ENCODE measurements at places on chromosomes 4 and X.

DNA sequence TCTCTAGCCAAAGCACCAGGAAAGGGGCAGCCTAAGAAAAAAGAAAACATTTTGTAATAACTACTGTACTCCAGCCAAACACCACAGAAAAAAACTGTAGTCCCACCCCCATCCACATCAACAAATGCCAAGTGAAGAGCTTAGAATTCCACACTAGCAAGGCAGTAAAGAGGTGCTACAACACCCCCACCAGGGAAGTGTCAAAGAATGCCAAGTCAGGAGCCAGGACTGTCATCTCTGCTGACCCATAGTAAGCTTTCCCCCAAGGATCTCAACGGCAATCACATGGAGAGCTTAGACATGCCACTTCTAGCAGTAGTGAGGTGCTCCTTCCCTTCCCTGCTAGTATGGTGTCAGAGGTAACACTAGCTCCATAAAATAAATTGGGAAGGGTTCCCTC is 34.4 kb upstream of the CCDC160 start:
- DNase-seq: no peak

DNA sequence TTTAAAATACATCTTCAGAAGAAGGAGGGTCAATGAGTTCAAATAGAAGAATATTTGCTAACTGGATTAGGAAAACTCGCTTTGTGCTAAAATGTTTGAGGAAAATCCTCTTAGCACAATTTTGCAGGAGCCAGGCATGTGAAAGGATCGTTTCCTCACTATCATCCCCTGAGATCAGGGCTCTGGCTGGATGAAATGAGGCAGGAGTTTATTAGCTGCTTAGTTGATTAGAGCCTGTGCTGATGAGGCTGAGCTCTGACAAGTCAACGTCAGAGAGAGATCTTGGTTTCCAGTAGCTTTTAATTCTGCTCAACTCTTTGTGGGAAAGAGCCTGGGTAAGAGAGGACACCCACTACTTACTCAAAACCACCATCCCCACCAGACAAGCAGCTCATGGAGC is 8.0 kb upstream of the DRD5 start:
- no peak for DNase-seq

- DNase-seq: peak; percentile 57
These were observed 47.8 kb upstream of the SETD7 start for GRCh38 chr4:139603576-139604410.

DNA sequence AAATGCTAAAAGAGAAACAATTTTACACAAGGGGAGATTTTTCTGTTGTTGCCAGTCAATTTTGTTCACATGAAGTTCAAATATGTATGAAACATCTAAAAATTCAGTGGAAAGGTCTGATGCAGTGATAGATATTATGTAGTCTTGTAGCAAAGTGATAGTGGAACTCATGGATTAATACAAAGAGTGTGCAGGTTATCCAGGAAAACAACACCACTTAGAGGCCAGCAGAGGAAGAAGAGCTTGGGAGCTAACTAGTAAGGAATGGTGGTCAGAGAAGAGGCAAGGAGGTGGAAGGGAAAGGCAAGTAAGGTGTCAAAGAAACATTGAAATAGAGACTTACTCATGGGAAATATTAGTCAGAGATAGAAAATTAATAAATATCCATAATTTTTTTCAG is 395.6 kb downstream of the MAPK10 start:
- DNase-seq: no peak

DNA sequence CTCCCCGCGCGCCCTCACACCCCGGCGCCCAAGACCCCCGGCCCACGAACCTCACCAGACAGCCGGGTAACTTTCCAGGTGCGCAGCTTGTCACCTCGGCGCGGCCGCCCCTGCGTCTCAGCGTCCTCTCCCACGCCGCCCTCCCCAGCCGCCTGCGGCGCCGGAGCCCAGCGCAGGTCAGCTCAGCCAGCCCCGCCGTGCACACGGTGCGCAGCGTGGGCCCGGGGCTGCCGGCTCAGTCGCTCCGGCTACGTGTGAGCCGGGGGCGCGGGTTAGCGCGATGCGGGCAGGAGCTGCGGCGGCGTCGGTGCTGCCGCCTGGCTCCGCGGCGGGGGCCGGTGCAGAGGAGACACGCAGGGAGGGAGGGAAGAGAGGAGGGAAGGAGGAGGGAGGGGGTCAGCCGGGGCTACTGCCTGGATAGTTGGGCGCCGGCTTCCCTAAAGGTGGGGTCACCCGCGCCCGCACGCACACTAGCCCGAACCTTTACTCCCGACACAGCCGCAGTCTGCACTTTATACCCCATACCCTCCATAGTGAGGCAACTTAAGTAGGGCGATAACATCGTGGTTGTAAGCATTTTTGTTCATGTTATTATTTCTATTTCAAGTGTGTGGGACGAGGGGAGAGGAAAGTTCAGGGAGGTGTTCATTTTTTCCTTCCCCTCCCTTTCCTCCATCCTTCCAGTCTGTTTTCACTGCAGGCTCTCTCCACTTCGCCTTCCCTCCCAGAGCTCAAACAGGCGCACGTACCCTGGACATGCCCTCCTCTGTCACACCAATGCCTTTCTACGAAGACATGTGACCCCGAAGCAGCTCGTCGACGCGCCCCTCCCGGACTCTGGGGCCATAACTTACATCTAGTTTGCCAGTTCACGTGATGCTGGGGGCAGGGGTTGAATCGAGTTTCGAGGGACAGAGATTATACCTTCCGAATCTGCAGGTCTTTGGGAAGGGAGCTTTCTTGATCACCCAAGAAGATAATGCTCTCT is at the start of gene PRKG2:
PRKG2 (minus strand) TSS at position 342 of the 988 bp plus-strand sequence. CDS start 10,175 bp downstream, outside the sequence.
- no peak for DNase-seq

GRCh38 chr4:160709026-160709425 is 1454.8 kb downstream of the FSTL5 start:
- DNase-seq: no peak

GRCh38 chr4:1300466-1301455 is 11.1 kb downstream of the MAEA start:
- peak; percentile 100 for DNase-seq

DNA sequence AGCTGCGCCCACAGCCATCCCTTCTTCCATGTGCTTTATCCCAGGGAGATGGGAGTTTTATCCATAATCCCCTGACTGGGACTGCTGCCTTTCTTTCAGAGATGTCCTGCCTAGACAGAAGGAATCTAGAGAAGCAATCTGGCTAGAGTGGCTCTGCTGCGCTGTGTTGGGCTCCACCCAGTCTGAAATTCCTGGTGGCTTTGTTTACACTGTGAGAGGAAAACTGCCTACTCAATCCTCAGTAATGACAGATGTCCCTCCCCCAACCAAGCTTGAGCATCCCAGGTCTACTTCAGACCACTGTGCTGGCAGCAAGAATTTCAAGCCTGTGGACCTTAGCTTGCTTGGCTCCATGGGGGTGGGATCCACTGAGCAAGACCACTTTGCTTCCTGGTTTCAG is 116.9 kb upstream of the AR start:
- DNase-seq: no peak

DNA sequence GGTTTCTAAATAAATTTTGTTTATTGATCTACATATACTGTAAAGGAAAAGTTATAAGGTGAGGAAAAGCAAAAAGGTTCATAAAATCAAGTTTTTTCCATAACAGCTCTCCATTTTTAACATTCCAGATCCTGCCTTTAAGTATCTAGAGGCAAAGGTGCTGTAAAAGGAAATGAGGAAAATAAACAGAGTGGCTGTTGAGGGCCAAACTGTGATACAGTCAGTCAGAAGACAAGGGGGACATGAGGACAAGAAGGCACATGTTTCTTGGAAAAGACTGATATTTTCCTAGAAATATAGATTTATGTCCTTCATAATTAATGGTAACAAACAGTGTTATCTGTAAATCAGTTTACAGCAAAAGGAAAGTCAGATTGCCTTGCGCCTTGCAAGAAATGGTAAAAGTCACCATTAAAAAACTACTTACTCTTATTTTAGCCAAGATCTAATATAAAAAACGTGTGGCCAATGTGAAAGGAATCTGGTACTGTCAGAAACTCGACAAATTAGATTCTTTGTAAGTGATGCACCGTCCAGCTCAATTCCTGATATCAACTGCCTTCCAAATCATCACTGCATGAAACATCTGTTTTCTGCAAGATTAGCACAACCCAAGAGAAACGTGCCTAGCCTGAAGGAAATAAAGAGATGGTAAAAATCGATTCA is 34.0 kb upstream of the VEGFD start:
- DNase-seq: no peak

- no peak for DNase-seq
These were observed 195.4 kb downstream of the SHOX start for GRCh38 chrX:825991-826390.

- DNase-seq: no peak
These were observed 9.2 kb downstream of the AREG start for GRCh38 chr4:74453829-74454742.

DNA sequence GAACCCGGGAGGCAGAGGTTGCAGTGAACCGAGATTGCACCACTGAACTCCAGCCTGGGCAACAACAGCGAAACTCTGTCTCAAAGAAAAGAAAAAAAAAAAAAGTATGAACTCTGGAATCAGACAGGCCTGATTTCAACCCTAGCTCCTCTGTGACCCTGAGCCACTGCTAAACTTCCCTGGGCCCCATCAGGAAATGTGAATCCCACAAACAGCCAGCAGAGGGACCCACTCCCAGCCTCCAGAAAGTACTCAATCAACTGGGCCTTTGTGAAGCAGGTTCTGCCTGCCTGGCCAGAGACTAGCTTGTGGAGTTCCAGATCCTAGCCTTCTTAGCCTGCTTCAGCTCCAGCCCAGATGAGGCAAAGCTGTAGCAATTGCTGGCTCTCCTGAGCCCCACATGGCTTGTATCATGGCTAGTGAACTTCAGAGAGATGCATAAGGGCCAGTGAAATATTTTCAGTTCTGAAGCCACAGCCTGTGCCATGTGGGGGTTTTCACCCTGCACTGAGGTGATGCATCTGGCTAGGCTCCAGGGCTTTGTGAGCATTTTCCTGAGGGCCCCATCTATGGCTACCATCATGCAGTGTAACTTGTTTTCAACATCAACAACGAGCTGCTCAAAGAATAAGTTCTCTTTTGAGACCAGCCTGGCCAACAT is 7.2 kb upstream of the IDS start:
- peak; percentile 65 for DNase-seq

DNA sequence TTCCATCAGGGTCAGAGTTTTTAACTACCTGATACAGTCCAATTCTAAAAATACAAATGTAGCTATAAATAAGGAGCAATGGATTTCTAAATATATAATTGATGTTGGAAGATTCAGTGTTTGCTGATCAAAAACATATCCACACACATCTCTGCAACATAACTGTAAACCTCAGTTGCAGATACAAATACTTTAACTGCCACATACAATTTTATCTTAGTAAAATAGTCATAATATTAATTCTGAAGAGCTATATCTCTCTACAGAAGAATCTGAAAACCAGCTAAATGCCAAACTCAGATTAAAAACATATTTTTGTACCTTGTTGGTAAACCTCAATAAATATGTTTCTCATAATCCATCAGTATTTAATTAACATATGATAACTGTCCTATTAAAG is 674.3 kb upstream of the INTU start:
- DNase-seq: no peak

GRCh38 chrX:32448320-32448719 is 763.0 kb downstream of the DMD start:
- peak; percentile 0 for DNase-seq

DNA sequence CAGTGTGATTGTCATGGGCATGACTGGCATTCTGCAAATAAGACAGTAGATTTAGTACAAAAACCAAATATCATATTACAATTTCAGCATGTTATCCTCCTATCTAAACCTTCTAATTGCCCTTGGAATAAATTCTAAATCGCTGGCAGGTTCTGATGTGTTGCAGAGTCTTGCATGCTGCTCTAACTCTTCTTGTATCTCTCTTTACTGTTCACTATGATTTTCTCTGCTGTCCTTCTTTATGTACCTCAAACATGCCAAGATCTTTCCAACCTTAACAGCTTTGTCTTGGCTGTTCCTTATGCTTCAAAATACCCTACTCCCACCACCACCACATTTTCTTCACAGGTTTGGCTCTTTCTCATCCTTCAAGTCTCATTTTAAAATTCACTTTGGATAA is 43.0 kb upstream of the KCNIP4 start:
- DNase-seq: no peak

- no peak for DNase-seq
These were observed 39.0 kb downstream of the STX18 start for GRCh38 chr4:4502694-4503311.
